C1 segment of cervical spinal cord (tissue), 14 donors: ENCODE measurements at places on chromosomes 6 and 20.

GRCh38 chr6:146985111-146985510 is 219.1 kb upstream of the STXBP5 start:
- no peak for DNase-seq

- DNase-seq = no peak
These were observed 163.3 kb downstream of the VEGFA start for GRCh38 chr6:43933148-43933885.

DNA sequence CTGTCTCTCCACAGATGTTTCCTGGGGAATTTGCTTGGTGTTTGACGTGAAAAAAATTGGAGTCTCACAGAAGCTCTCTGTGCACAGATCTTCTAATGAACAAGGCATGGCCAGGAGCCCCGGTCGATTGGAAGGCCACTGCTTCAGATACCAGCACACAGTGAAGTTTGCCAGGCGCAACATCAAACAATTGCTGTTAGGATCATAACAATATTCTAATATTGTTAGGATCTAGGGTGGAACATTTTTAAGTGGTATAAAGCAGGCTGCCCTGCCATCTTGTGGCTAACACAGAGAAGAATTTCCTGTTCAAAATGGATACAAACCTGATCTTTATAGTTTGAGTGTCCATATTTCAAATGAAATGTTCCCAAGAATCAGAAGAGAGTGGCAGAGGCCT is 64.1 kb downstream of the C6orf118 start:
- no peak for DNase-seq

GRCh38 chr6:12725263-12725662 is 8.7 kb downstream of the PHACTR1 start:
- DNase-seq = no peak

DNA sequence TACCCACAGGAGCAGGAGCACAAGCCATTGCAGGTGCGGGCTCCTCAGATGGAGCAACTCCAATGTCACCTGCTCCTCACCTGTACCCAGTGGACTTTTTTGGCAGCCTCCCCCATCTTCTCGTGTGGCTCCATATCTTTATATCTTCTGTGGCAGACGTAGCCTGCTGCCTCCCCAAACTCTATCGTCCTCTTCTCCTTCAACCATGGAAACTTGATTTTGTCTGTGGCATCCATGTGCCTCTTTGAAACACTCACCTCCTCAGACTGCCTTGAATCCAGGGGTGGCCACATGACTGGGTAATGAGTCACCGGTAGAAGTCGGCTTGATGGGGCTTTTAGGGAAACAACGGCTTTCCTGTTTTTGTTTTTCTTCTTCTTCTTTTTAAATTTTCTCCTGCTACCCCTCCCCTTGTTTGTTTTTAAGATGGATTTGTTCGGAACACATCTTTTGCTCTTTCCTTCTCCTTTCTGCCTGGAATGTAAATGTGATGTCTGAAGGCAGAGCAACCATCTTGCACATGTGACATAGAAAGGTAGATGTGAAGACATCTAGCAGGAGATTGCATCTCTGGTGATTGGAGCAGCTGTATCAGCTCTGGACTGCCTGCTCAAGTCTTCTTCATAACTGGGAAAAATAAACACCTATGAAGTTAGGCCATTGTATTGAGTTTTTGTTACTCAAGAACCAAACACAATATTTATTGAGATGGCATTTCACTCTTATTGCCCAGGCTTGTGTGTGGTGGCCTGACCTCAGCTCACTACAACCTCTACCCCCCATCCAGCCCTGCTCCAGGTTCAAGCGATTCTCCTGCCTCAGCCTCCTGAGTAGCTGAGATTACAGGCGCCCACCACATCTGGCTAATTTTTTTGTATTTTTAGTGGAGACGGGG is 69.9 kb upstream of the DDR1 start:
- DNase-seq = no peak

- no peak for DNase-seq
These were observed 434.0 kb upstream of the BTBD3 start for GRCh38 chr20:11483697-11484096.

DNA sequence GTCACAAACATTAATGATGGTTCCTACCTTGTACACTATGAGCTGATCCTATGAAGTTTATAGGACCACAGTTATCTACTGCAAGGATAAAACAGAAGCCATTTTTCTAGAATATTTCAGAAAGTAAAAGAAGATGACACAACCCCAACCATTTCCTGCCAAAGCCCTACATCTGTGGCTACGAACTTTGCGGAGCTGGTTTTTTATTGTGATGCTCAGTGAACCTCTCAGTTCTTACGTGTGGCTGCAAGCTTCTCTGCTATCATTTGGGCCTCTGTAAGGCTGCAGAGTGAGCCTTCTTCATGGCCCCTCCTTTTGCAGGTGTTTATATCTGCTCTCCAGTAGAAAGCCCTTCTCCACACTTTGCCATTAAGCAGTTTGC is 17.8 kb upstream of the TAGAP start:
- no peak for DNase-seq

- no peak for DNase-seq
These were observed 45.6 kb downstream of the ARID1B start for GRCh38 chr6:156822747-156823206.

DNA sequence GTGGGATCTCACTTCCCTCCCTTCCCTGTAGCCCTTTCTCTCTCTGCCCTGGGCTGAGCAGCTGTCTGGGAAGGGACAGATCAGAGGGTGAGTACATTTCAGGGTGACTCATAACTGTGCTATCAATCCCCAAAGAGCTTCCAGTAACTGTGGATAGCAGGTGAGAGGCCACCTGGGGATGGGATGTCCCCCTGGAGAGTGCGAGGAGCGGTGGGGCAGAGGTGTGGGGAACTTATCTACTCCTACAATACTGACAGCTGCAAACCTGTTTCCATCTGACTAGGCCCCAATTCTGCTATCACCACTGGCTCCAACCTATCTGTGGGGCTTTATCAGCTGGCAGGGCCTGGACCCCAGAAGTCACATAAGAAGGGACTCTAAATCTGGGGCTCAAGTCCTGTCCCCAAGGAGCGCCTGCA is 32.6 kb downstream of the KCNK5 start:
- no peak for DNase-seq

DNA sequence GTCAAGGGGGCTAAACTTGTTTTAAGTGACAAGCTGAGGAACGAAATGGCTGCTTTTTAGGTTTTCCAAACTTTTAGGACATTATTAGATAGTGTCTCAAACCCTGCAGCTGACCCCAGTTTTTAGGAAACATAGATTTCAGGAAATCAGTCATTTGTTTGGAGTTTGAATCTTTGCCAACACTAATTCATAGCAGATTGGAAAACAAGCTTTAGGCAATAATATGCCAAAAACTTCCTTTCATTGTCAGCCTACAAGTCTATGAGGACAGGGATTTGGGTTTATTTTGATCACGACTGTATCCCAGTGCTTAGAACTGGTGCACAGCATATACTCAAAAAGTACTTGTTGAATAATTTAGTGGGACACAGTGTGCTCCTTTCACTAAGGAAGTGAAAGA is 123.2 kb downstream of the TINAG start:
- DNase-seq = no peak

DNA sequence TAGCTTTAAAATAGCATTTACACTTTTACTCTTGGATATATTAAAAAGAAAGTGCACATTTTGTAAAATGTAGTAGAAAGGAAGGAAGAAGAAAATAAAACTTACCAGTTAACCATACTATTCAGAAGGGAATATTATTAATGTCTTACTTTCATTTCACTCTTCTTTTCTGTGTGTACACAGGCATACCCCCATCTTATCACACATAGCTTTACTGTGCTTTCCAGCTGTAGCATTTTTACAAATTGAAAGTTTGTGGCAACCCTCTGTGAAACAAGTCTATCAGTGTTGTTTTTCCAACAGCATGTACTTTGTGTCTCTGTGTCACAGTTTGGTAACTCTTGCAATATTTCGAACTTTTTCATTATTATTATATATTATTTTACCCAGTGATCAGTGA is 314.5 kb downstream of the UTRN start:
- no peak for DNase-seq

DNA sequence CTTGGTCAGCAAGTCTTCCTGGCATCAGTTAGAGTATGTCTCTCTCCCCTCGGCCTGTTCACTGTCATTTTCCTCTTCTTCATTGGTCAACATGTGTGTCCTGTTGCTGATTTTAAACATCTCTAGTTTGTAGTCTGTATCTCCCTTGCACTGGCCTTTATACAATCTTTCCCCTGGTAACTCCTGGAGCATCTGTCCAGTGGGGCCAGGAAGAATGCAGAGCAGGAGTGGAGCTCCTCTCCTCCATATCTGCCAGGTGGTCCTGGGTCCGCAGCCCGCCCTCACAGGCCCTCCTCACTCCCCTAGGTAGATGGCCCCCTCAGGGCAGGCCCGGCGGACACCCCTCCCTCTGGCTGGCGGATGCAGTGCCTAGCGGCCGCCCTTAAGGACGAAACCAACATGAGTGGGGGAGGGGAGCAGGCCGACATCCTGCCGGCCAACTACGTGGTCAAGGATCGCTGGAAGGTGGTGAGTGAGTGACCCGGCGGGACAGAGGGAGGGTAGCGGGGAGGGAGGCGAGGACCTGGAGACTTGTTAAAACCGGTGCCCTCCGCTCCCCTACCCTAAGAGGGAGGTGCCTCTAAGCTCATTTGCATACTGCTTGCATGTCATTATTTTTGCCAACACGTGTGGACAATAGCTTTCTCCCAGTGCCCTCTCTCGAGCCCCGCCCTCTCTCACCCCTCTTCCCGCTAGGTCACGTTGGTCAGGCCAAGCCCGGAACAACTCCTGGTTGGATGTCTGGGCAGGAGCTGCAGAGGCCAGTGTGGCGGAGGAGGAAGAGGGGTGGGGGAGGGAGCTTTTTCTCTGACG is 3.2 kb downstream of the TTBK1 start:
- no peak for DNase-seq

DNA sequence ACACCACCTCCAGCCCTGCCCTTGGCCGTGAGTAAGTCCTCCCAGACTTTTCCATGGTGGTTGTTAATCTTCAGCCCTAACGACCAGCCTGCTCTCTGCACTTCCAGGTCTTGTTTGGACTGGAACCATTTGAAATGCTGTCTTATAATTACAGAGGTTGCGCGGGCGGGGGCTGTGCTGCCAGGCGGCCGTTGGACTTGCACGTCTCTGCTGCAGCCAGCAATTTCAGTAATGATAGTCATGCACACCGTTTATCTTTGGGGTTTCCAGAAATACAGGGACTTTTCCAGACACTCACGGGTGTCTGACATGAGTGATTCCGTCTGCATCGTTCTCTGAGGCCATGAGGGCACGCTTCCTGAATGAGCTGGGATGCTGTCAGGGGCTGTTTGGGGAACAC is 118.2 kb downstream of the BMP7 start:
- DNase-seq = no peak

GRCh38 chr20:13202565-13202964 is 18.5 kb upstream of the ISM1 start:
- DNase-seq = no peak

GRCh38 chr6:121771937-121772720 is 336.7 kb downstream of the GJA1 start:
- DNase-seq = no peak

- DNase-seq = no peak
These were observed 700.8 kb downstream of the RFPL4B start for GRCh38 chr6:113047932-113048331.

- DNase-seq = no peak
These were observed 347.8 kb downstream of the CDKAL1 start for GRCh38 chr6:20882014-20882413.

DNA sequence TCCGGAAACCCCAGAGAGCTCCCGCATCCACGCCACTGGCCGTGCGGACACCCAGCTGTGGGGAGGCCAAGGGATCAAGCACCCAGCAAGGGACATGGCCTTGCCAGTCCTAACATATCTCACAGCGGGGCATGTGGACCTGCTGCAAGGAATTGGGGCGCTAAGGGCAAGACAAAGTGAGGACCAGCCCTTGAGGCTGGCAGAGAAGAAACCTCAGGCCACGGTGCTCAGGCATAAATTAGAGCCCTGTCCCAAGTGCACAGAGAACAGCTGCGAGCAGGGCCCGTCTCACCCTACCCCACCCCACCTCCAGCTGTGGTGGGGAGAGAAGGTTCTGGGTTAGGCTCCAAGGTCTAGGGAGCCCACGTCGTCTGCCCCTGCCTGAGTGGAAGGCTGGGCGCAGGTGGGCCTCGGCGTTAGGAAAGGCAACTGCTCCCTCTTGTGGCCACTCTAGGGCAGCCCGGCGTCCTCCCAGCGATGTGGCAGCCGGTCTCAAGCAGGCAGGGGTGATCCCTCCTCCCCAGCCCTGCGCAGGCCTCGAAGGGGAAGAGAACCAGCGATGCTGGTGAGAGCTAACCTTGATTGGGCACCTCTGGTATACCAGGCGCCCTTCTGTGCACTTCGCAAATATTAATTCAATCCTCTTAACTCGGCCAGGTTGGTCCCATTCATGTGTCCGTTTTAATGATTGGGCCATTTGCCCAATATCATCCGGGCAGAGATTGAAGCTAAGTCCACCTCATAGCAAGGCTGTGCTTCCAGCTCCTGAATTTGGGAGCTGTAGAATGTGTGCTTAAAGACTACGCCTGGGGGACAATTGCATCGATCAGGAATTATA is 235.8 kb downstream of the NFATC2 start:
- peak; percentile 60 for DNase-seq

- DNase-seq = no peak
These were observed 1.2 kb upstream of the MYCT1 start for GRCh38 chr6:152696522-152696921.

GRCh38 chr6:101344885-101345284 is 48.6 kb upstream of the GRIK2 start:
- DNase-seq = no peak

DNA sequence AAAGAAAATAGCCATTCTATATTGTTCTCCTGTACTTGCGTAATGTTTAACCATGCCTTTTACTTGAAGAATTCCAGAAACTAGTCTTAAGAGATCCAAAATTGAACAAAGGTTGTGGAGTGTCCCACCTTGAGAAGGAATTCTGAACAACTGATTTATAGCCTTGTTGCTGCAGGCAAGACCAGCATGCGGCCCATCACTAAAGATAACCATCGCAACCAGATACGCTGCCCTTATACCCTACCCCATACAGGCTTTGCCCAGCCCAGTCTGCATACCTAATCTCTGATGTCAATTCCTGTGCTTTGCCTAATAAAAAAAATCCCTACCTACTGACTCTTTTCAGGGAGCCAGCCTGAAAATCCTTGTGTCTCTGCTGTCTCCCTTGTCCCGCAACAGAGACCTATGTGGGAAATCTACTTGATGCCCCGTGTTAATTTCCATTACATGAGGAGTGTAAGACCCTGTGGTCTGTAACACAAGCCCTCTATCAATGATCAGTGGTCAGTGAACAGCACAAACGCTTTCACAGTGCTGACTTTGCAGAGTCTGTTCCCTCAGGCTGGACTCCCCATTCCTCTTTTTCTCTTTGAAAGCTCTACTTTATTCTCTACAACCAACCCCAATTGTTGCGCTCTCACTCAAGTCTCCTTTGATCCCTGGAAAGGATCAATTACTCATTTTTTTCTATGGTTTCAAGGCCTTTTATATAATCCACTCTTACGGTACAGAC is 125.7 kb upstream of the BTBD3 start:
- DNase-seq = no peak

DNA sequence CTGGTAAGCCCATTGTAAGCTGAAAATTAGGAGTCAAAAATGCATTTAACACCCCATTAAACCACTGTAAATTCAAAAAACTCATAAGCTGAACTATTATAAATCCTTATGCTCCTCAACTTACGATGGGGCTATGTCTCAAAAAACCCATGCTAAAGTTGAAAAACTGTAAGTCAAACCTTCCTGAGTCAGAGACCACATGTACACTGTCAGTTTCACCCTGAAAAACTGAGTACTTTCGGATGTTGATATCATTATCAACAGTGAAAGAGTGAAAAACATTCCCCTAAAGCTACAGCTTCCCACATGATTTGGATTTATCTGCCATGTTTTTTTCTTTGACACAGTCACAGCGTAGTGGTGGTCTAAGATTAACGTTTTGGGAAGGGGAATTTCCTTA is 14.2 kb downstream of the RAB23 start:
- DNase-seq = no peak

- no peak for DNase-seq
These were observed 159.2 kb downstream of the ATXN1 start for GRCh38 chr6:16602035-16602434.
